NCI-H2081 (cell line): ENCODE measurements at places on chromosomes 12 and 14.

GRCh38 chr14:81455390-81455789, 55.3 kb upstream of the STON2 start:
- no peak for DNase-seq

DNA sequence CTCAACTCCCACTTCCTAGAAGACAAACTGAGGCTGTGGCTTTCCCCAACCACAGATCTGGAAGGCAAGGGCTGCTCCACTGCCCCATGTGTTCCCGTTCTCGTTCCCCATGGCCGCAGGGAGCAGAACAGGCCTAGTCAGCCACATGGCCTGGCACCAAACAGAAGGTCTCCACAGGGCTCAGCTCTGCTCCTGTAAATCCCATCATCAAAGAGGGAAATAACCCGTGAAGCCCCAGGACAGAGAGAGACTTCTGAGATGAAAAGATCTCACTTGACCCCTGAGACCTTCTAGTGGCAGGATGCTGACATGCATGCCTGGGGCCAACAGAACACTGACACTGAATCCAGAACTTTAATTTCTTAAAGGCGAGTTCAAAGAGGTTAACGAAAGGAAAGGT, 68.9 kb downstream of the BCL11B start:
- no peak for DNase-seq

GRCh38 chr12:94405413-94406116, 54.1 kb downstream of the CEP83 start:
- DNase-seq, result no peak

GRCh38 chr12:4164188-4164558, 109.4 kb upstream of the CCND2 start:
- no peak for DNase-seq

- DNase-seq, result peak; percentile 26
These were observed 79.9 kb downstream of the BCL11B start for GRCh38 chr14:99192028-99192621.

- no peak for DNase-seq
These were observed 41.2 kb downstream of the SLC39A9 start for GRCh38 chr14:69439521-69440270.

DNA sequence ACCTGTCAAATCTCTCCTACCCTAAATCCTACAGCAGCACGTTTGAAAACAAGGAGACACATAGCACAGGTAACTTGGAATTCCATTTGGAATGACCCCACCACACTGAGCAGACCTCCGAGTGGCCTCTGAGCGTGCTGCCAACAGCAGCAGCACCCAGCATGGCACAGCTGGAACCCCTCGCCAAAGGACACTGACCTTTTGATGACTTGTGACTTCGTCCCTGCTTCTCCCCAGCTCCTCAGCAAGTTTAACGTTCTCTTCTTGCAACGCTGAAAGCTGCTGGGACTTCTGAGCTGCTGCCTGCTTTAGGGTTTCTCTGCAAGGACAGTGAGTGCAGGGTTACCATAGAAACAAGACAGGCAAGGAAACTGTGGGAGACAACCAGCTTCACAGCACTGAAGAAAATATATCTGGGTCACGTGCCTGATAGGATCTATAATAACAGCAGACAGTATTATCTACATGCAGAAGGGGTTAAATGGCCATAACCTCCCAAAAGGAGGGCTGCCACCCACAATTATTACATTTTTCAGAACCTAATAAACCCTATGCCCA, 43.3 kb upstream of the VPS33A start:
- no peak for DNase-seq

DNA sequence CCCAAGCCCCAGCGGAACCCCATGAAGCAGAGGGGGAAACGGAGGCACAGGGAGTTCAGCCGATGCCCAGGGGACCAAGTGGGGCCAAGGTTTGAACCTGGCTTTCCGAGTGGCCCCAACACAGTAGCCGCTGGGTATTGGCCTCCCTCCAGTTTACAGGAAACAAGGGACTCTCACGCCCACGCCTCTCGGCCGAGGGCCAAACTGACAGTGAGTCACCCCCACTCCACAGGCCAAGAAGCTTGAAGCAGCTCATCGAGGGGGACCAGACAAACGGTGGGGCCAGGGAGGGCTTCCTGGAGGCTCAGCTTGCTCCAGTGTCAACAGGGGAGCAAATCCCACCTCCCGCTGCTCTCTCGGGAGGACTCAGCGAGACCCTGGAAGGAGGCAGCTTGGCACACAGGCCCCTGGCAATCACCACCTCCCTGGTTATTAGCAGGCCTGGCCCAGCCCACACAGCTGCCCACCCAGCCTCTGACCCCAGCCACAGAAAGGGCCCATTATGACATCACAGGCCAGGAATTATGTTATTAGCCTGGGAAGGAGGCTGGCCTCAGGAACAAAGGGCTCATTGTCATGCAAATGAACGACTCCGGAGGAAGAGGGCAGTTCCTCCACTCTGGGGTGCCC, 54.6 kb downstream of the NCOR2 start:
- peak; percentile 52 for DNase-seq

DNA sequence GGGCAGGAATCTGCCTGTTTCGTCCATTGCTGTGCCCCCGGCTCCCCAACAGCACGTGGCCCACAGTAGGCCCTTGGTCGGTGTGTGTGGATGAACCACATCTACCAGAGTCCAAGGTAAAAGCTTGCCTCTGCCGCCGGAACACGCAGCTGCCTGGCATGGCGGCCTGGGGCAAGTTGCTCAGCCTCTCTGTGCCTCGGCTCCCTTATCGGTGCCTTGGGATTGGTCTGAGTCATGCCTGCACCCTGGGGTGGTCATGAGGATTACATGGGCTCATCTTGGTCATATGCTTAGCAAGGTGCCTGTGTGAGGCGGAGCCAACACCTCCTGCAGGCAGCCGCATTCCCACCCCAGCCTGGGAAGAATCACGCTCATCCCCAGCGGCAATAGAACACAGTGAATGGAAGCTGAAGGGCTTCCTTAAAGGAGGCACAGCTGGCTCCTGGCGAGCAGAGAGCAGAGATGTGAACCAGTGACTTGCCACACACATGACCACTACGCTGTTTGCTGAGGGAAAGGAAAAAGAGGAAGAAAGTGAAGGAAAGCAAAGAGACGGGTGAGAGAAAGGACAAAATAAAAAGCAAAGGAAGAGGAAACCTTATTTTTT, 5.5 kb upstream of the SCARB1 start:
- no peak for DNase-seq

DNA sequence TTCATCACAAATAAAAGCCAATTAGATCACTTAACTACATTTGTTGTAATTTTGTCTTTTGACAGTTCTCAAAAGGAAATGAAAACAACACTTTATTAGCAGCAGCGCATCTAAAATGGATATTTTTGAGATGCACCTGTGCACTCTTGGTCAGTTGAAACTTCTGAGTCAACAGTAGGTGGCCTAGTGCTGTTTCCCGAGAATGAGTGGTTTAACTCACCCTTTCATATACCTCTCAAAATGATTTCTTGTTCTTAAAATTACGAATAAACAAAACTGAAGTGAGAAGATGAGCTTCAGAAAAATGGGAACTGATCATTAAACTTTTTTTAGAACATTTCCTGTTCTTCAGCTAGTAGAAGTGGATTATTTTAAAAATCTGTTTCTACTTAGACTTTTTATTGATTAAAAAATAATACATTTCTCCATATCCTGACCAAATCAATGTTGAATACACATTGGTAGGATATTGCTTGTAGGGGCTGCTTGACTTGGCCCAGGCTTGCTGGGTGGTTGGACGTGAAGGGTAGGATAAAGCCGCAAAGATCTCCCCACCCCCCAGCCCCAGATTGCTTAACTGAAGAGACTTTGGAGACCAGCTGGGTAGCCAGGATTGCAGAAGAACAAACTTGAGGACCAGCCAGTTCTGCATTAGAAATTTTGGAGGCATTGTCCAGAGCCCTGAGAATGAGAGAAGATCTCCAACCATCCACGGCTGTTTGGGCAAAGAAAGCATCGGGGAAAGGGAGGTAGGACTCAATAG, 22.3 kb upstream of the STK38L start:
- no peak for DNase-seq

DNA sequence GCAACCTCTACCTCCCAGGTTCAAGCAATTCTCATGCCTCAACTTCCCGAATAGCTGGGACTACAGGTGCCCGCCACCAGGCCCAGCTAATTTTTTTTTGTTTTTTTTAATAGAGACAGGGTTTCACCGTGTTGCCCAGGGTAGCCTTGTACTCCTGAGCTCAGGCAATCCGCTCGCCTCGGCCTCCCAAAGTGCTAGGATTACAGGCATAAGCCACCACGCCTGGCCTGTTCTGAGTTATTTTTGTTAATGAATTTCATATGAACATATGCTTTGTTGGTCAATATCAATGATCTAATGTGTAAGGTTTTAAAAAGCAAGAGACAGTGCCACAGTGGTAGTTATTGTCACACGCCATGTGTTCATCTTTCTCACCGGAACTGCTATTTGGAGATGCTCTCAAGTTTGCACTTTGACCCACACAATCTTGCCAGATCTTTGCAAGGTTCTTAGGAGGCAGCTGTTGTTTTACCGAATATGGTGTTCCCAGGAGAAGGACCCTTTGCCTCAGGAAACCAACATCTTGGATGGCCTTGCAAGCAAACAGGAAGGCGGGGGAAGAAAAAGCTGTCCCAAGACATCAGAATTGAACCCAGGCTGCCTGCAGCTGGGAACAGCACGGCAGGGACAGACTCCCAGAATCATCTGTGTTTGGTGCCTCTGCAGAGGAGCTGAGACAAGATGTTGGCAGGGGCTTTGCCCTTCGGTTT, 30.0 kb downstream of the GALNT16 start:
- no peak for DNase-seq
